Gastroesophageal sphincter (tissue), 4 donors: ENCODE measurements at places on chromosomes 5 and 9. TPM values are rescaled to one million over a fixed set of nuclear protein-coding genes. Genes with fewer than 3 reads are reported as not detected.

SIT1 gene
- 1.6 TPM for total RNA-seq

PCDHGA5 gene
- total RNA-seq, result 12.5 TPM

RAB3C gene
- 2.7 TPM for total RNA-seq

MELK gene
- total RNA-seq, result 0.58 TPM

ST8SIA4 gene
- 1.1 TPM for total RNA-seq

NIPSNAP3A gene
- total RNA-seq, result 23.5 TPM

SMIM32 gene
- total RNA-seq, result not detected

BTNL8 gene
- total RNA-seq, result not detected
